ENCODE measurements at places on chromosomes 13 and 19. TPM values are rescaled to one million over a fixed set of nuclear protein-coding genes. Genes with fewer than 3 reads are reported as not detected.

Gene BRME1
- 5.1 TPM for total RNA-seq

Gene PRRG2
- total RNA-seq, result not detected

Gene TEKTIP1
- not detected for total RNA-seq

Gene CD37
- total RNA-seq, result not detected

Gene ZNF528
- total RNA-seq, result 1.9 TPM

Gene FPR1
- not detected for total RNA-seq

Gene SLC46A3
- total RNA-seq, result 6.9 TPM

Gene ZNF835
- total RNA-seq, result not detected

Gene EPSTI1
- total RNA-seq, result 2.9 TPM

Gene PDE4A
- 5.5 TPM for total RNA-seq

Gene HOMER3
- 137 TPM for total RNA-seq

Gene FAM98C
- 15.3 TPM for total RNA-seq

Gene WDR88
- total RNA-seq, result not detected

Gene PLPPR2
- total RNA-seq, result 12.3 TPM

Gene RAB3A
- total RNA-seq, result 0.99 TPM

Gene SPRED3
- total RNA-seq, result 4.5 TPM

Gene KCNC3
- total RNA-seq, result not detected

Gene KIR3DL1
- total RNA-seq, result not detected

Gene ZNF729
- not detected for total RNA-seq

Gene SIGLEC14
- not detected for total RNA-seq

Gene ANKLE1
- total RNA-seq, result 0.46 TPM

Gene MAST1
- total RNA-seq, result 3.4 TPM

Gene KLF1
- total RNA-seq, result not detected

Gene C19orf67
- total RNA-seq, result not detected

Gene AMH
- total RNA-seq, result 4.1 TPM

Gene KRTDAP
- total RNA-seq, result not detected

Gene CEACAM20
- not detected for total RNA-seq

Gene CLEC17A
- not detected for total RNA-seq

Gene ZNF112
- 33.1 TPM for total RNA-seq

Gene CEACAM4
- total RNA-seq, result not detected

Gene NLRP5
- total RNA-seq, result not detected

Gene VN1R2
- not detected for total RNA-seq

Gene ZNF430
- 2.3 TPM for total RNA-seq

Gene JAK3
- not detected for total RNA-seq

Gene CFAP97D2
- not detected for total RNA-seq

Gene OVOL3
- total RNA-seq, result not detected

Gene BORCS8
- total RNA-seq, result 16.5 TPM

Gene STARD13
- 16.4 TPM for total RNA-seq

Gene VSIG10L
- total RNA-seq, result 0.95 TPM

Gene ZNF132
- not detected for total RNA-seq

Gene CYP2A6
- not detected for total RNA-seq

Gene NCAN
- 0.07 TPM for total RNA-seq

Gene LIM2
- not detected for total RNA-seq

Gene ACP7
- not detected for total RNA-seq

Gene IL4I1
- 3.6 TPM for total RNA-seq

Gene ASF1B
- total RNA-seq, result 63.3 TPM

Gene BRSK1
- total RNA-seq, result 0.89 TPM

Gene RNF17
- total RNA-seq, result not detected

Gene CEACAM5
- total RNA-seq, result not detected

Gene F10
- not detected for total RNA-seq

Gene FLT3LG
- total RNA-seq, result 5.0 TPM

Data from MG63 (cell line).